ENCODE measurements at places on chromosomes 13 and 19.

GRCh38 chr19:57302020-57302465 is 18.2 kb upstream of the ZNF543 start:
- DNase-seq: peak; percentile 61

DNA sequence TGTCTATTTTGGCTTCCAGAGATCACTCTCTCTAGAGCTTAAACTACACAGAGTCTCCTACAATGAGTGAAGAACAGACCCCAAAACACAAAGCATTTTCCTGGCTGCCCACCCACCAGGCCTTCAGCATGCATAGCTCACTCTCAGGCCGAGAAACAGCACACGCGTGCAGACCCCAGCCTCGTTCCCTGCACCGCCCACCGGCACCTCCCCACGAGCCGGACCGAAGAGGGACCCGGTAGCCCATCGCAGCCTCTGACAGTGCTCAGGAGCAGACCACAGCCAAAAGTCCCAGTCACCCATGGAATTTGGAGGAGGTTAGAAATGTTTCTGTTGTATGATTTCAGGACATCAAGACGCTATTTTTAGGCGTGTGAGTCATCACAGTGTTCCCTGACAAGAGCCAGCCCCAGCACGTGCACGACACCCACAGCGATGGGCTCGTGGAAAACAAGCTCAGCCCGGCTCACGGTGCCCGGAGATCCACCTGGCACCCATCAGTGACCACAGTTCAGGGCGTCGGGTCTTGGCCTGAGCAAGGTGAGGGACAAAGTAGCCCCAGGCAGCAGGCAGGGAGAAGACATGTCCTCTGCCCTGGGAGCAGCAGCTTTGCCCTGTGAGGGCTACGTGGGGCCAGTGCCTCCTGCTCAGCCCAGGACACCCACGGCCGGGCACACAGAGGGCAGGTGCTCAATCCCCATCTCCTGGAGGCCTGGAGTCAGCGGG is 50.1 kb upstream of the SPACA7 start:
- DNase-seq: no peak

DNA sequence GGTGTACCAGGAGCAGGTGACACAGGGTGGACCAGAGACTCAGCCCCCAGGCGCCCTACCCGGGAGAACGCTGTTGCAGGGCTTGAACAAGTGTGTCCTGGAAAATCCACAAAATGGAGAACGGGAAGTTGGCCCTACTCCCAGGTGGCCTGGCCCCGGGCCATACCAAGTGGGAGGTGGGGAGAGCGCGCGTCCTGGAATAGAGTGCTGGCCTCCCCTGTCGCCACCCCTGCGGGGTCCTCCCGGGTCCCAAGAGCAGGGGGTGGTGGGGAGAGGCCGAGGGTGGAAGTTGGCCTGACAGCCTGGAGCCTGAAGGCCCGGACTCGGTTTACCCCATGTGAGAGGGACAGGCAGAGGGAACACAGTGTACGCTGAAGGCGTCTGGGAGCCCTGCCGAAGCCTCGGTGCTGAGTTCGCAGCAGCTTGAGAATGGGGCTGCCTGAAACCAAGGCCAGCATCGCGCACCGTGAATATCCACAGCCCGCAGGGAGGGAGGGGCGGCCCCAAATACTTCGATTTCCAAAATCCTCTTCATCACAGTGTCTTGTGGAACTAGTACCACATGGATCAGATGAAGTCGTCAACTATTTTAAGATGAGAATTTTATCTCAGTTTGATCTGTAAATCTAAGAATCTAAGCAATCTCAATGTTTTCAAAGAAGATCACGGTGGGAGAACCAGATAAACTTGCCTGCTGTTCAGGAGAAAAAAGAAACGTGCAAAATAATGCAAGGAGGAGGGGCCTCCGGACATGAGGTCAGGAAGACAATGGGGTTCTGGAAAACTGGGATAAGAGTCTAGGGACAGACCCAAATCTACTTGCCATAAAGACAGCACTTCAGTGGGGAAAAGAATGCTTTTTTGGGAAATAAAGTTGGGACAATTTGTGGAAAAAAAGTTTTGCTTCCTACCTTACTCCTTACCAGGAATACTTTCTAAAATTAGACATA is 10.4 kb upstream of the KLF16 start:
- peak; percentile 81 for DNase-seq

GRCh38 chr13:77544758-77545338 is 9.3 kb downstream of the SCEL start:
- DNase-seq: no peak

DNA sequence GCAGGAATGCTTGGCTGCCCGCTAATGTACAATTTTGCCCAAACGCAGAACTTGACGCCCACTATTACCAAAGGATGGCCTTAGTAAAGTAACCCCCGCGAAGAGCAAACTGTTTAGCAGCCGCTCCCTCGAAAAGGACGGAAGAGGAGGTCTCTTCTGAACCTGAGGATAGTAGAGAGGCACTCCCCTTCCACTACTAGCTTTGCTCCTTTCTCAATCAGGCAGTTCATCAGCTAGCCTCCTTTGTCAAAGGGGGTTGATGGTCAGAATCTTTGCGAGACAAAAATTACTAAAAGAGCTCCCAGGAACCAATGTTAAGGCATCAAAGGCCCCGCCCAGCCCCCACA is 534 bp downstream of the CAB39L start:
- no peak for DNase-seq

DNA sequence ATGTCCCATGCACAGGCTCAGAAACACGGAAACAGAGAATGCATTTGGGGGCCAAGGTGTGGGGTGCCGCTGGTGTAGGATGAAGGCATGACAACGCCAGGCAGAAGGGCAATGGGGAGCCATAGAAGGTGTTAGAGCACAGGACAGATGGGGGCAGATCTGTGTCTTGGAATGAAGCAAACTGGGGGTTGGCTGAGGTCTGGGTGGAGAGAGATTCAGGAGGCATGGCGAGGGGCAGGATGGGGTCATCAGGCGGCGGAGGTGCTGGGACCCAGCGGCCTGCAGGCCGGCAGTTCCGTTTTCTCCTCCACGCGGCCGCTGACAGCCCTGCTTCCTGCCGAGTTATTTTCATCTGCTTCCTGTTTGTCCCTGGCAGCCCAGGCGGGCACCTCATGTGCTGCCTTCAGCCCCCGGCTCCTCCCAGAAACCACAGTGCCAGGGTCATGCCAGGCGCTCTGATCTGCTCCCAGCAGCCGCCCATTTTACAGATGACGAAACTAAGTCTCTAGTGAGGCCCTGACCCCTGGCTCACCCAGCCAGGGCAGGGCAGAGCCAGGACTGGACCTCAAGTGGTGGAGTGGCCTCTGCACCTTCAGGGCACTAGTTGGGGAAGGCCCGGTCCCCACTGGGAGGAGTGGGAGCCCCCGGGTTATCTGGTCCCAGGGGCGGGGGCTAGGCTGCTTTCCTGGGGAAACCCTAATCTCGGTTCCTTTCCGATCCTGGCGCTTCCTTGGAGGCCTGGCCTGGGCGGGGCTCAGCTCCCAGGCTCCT is 2.2 kb downstream of the ARHGAP45 start:
- no peak for DNase-seq

- no peak for DNase-seq
Measured at GRCh38 chr19:49752701-49753100, 10.4 kb downstream of the TSKS start.

- DNase-seq: no peak
Measured at GRCh38 chr19:29687897-29688728, 22.9 kb downstream of the PLEKHF1 start.

GRCh38 chr13:110179116-110179856 is 127.7 kb downstream of the COL4A1 start:
- no peak for DNase-seq

DNA sequence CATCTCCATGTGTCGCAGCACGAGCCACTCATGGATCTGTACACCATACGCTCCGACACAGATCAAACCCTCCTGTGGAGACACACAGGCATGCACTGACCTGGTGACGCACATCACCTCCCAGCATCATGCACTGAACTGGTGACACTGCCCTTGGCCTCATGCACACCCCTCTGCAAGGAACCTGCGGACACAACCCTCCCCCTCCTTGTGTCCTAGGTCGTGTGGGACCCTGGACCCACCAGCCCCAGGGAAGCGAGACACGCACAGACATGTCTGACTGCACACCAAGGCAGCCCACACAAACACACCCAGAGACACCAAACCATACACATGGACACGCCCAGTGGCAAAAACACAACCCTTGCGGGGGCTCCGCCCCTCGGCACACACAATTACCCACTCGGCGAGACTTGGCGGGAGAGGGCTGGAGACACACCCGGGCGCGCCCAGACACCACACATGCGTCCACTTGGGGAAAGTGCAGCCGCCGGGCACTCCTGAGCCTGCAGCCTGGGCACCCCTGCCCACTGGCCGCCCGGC is 2.0 kb upstream of the KCNN4 start:
- DNase-seq: no peak

DNA sequence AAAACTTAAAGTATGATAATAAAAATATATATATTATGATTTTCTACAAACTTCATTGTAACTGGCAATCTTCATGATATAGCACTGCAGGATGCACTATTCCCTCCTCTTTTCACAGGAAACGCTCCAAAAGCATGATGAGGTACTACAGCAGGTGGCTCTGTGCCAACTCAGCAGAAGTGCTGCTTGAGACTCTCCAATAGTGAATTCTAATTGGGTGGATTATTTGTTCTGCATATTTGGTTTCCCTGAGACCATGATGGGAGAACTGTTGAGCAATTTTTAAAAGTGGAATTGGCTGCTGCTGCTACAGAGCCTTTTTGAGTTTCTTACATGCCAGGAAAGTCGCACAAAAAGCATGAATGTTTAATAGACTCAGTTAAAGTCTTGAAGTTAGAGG is 1782.4 kb upstream of the PCDH20 start:
- DNase-seq: no peak

- DNase-seq: no peak
Measured at GRCh38 chr19:29442910-29443309, 82.9 kb upstream of the VSTM2B start.

DNA sequence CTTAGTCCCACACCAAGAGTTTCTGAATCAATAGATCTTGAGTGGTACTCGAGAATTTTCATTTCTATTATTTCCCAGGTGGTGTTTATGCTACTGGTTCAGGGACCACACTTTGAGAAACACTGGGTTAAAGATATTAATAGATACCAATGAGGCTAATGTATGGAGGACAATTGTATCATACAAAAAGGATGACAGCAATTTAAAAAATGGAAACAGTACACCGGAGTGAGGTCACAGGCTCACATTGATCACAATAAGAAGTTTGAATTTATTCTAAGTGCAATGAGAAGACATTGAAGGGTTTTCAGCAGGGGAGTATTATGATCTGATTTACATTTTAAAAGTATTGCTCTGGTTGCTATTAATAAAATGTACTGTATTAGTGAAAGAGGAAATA is 488.3 kb downstream of the PCDH17 start:
- no peak for DNase-seq

DNA sequence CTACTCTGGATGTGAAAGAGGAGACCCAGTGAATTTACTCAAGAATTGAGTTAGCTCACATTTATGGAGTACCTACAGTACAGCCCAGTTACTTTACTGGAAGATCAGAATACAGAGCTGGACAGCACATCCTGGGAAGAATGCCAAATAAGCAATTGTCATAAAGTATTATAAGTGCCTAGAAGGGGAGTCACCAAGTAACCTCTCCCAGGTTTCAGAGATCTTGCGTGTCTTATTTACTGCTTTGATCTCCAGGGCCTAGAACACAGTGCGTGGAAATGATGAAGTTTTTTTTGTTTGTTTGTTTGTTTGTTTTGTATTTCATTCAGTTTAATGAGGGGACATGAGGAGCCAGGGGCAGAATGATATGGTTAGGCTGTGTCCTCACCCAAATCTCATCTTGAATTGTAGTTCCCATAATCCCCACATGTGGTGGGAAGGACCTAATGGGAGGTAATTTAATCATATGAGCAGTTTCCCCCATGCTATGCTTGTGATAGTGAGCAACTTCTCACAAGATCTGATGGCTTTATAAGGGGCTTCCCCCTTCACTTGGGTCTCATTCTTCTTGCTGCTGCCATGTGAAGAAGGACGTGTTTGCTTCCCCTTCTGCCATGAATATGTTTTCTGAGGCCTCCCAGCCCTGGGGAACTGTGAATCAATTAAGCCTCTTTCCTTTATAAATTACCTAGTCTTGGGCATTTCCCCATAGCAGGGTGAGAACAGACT is 5.2 kb downstream of the GARRE1 start:
- no peak for DNase-seq

DNA sequence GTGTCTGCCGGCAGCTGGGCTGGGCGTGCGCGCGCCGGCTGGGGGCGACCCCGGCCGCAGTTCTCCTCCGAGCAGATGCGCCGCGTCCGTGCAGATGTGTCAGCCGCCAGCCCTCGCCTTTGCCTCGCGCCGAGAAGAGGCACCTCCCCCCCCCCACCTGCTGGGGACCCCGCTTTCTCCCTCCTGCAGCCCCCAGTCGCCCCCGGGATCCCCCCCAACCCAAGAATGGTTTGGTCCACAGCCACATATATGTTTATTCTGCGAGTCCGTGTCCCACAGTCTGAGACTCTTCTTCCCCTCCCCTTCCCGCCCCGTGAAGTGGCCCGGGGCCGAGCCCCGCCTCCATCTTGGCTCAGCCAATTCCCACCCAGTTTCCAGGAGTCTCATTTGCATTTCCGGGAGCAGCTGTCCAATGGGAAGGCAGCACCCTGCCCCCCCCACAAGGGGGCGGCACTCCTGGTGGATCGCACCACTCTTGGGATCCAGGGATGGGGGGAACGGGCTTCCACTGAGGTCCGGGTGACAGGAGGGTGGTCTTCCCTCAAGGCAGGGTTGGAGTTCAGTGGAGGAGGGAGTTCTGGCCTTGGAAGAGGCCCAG is 8.6 kb downstream of the ISOC2 start:
- DNase-seq: peak; percentile 97
